ENCODE measurements at places on chromosomes 2 and 18. TPM values are rescaled to one million over a fixed set of nuclear protein-coding genes. Genes with fewer than 3 reads are reported as not detected.

The C2orf78 gene
- not detected for total RNA-seq

The FLACC1 gene
- 0.45 TPM for total RNA-seq

- no peak for DNase-seq
Observed at GRCh38 chr2:7748717-7749415, 831.7 kb downstream of the RNF144A start.

DNA sequence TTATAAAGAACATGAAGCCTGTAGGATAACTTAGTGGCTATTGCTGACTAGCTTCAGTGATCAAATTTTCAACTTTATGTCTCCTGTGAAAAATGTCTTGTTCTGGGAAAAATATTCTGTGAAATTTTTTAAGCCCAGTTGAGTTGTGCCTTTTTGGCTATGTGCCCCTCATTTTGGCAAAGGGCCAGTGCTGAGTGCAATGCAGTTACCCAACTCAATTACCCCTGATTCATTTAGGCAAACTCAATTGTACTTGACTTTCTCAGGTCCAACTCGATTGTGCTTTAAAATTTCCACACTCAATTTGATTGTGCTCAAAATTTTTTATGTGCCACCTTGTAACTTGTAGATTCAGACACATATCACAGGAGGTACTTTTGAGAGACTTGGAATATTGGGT, 548.8 kb upstream of the NRP2 start:
- DNase-seq: no peak

The DES gene
- 0.30 TPM for total RNA-seq

GRCh38 chr2:98050070-98050469, 36.9 kb upstream of the VWA3B start:
- peak; percentile 42 for DNase-seq

GRCh38 chr2:95052307-95052706, 26.8 kb downstream of the MAL start:
- DNase-seq: peak; percentile 97

DNA sequence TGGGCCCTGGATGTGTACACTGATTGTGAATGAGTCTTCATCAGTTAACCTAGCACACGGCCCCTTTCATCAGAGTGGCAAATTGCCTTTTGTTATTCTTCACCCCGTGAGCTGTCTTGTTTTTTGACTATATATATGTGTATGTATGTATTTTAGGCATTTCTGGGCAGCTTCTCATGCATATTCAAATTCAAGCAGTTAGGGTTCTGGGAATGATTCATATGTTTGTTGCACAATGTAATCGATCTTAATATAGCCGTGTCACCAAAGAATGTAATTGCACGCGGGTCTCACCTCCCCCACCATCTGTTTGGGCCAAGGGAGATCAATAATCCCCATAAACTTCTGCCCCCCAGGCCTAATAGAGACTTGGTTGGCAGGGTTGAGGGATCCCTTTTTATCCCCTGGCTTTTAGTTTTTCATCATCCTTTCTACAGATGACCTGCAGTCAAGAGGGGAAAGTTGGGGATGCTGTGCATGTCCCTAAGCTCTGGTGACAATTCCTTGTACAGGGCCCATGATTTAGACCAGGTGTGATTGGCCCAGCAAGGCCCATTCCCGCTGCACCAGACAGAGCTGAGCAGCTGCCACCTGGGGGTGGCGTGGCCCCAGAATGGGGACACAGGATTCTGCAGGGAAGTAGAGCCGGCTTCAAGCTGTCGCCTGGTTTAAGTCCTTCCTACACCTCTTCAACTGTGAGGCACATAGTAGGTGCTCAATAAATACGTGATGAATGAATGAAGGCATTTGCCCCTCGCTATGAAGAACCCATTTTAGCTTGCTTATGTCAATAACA, 19.2 kb downstream of the KCNF1 start:
- no peak for DNase-seq

The SCYGR4 gene
- not detected for total RNA-seq

Data from renal cortical epithelial cell (primary cell).